T-helper 1 cell treated with Interleukin-12 subunit alpha and Interleukin-12 subunit beta and Interleukin-4 antibody, amounts not matched to agents 30 ng/mL and 1 ng/mL, for 36 hours (primary cell): ENCODE measurements at places on chromosomes 7 and 10. TPM values are rescaled to one million over a fixed set of nuclear protein-coding genes. Genes with fewer than 3 reads are reported as not detected.

AZGP1 gene
- total RNA-seq: not detected in 2 replicates

DNAH11 gene
- total RNA-seq: 2.2 and 2.3 TPM in 2 replicates

CCDC136 gene
- 5.3 and 8.8 TPM in 2 replicates for total RNA-seq

HTR7 gene
- total RNA-seq: not detected in 2 replicates

PILRA gene
- 11.7 and 11.8 TPM in 2 replicates for total RNA-seq

POLR2J2 gene
- total RNA-seq: 20.3 and 20.4 TPM in 2 replicates

KLF14 gene
- not detected in 2 replicates for total RNA-seq

IRF5 gene
- 9.8 and 11.3 TPM in 2 replicates for total RNA-seq

EPHA1 gene
- 0.20 and 0.66 TPM in 2 replicates for total RNA-seq

IDI2 gene
- total RNA-seq: not detected in 2 replicates
